Activated T-cell treated with anti-CD3 and anti-CD28 coated beads, Interleukin-2, amount 50 U/mL, for 1 hour (primary cell): ENCODE measurements at places on chromosomes 11 and 22.

DNA sequence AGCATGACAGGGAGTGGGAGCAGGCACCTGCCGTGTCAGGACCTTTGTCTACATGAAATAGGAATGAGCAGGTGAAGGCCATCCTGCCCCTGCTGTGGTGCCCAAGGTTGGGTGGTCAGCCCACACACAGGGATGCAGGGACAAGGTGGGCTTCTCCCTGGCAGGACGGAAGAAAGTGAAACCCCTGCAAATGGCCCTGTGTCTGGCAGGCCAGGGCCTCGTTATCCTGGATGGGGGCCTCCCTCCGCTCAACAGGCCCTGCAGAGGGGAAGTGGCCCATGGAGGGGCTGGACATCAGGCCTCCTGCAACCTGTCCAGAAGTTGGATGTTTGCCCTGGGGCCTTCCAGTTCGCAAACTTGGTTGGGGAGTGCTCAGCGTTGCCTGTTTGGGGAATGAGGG lies 14.9 kb downstream of the TOB2 start:
- no peak for DNase-seq

GRCh38 chr11:125258291-125259032 lies 93.9 kb downstream of the PKNOX2 start:
- no peak for DNase-seq

DNA sequence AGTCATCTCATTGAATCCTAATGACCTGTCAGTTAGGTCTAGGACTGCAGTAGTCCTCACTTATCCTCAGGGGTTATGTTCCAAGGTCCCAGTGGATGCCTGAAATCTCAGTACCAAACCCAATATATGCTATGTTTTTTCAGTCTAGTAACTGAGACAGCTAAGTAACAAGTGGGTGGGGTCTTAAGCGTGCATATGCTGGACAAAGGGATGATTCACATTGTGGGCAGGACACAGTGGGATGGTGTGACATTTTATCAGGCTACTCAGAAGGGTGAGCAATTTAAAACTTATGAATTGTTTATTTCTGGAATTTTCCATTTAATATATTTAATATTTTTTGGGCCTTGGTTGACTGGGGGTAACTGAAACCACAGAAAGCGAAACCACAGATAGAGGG lies 29.0 kb downstream of the DDX10 start:
- DNase-seq: no peak

DNA sequence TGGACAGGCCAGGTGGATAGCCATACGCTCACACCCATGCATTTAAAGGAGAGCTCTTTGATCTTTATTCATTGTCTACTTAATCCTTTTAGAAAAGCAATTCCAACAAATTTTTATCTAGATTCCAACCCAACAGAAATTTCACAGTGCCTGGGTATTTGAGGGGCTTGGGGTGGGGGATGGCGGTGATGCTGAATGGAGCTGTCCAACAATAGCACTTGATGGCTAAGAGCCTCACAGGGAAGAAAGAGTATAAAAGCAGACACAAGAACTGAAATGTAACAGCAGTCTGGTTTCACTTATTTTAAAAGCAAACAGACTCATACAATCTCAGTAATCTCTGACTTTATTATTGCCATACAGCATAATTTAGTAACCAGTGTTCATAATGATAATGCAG lies 101.8 kb upstream of the SORL1-AS1 start:
- DNase-seq: no peak

DNA sequence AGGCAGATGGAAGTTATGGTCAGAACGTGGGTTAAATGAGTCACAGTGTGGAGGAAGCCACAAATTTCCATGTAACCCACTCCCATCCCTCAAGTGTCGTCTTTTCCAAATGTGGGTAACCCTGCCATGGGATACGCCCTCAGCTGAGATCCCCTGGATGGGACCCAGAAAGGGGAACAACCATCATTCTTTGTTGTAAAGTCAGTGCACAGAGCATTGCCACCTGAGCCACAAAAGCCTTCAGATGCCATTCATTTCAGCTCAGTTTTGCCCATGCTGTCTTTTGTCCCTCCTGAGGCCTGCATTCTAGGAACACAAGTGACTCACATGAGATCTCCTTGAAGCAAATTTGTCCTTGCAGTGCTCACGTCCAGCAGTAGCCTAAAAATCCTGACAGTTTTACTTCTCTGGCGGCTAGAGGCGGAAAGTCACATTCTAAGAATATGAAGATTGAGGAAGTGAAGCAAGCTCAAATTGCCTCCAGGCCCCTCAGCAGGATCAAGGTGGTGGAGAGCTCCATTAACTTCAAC lies 30.6 kb downstream of the MMP13 start:
- no peak for DNase-seq

DNA sequence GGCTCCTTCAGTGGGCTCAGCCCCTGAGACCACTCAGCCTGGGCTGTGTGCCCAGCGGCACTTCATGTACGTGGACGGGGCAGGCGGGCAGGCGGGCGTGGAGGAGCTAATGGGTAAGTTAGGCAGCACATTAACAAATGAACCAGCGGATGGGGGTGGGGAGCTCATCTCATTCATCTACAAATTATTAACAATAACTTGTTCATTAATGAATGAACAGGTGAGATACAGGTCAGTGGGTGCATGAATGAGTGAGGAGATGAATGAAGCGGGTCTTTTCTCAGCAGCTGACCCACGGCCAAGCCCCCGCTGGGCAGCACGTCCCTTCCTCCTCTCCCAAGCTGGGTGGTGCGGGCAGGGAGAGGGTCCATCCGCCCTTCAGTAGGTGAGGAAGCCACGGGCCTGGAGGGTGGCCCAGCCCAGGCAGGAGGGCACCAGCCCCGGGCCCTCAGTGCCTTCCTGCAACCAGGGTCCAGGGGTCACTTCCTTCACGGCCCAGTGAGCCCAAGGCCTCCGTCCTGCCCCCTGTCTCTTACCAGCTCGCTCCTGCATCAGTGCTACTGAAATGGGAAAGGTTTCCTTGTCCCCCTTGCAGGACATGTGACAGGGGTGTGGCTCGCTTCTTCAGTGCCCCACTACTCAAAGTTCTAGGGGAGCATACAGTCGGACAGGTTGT lies 60.5 kb upstream of the KCNQ1OT1 start:
- peak; percentile 8 for DNase-seq
